Transverse colon (tissue), 4 donors: ENCODE measurements at places on chromosomes 3 and 15. TPM values are rescaled to one million over a fixed set of nuclear protein-coding genes. Genes with fewer than 3 reads are reported as not detected.
A peak's percentile ranks its signal among the peaks of the same experiment; 100 is the strongest.

- DNase-seq: no peak
Observed at GRCh38 chr3:43331381-43331780, 45.0 kb downstream of the SNRK start.

- no peak for DNase-seq
Observed at GRCh38 chr15:56337084-56337725, 28.0 kb upstream of the TEX9 start.

DNA sequence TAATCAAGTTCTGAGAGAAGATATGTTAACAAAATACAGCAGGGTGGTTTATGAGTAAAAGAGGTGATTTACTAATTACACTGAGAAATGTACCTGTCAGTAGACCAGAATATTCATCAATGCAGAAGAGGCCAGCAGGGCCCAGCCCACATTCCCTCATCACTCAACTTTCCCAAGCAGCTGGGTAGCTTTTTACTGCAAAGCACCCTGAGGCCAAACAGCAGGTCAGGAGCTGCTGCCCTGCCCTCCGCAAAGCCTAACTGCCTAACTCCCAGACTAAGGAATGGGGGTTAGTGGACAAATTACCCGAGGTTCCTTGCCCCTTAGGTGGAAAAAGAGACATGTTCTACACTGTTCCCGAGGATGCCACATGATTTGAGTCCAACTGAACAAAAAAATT, 108.2 kb downstream of the TBL1XR1 start:
- DNase-seq: no peak

DNA sequence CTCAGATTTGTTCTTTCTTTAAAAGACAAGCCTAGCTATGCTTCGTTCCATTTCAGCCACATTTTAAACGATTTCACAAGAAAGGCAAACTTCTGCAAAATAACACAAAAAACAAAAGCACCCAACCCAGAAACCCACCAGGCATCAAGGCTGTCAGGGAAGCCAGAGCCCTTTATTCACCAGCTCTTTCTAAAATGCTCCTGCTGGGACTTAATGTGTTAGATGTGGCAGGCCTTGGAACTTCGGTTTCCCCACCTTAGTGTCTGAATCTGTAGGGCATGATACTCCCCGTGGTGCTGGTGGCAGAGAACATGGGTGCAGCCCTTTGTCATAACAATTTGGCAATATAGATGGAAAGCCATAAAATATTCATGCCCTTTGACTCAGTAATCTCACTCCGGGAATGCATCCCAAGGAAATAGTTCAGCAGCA, 56.8 kb upstream of the LCTL start:
- peak; percentile 59 for DNase-seq

DNA sequence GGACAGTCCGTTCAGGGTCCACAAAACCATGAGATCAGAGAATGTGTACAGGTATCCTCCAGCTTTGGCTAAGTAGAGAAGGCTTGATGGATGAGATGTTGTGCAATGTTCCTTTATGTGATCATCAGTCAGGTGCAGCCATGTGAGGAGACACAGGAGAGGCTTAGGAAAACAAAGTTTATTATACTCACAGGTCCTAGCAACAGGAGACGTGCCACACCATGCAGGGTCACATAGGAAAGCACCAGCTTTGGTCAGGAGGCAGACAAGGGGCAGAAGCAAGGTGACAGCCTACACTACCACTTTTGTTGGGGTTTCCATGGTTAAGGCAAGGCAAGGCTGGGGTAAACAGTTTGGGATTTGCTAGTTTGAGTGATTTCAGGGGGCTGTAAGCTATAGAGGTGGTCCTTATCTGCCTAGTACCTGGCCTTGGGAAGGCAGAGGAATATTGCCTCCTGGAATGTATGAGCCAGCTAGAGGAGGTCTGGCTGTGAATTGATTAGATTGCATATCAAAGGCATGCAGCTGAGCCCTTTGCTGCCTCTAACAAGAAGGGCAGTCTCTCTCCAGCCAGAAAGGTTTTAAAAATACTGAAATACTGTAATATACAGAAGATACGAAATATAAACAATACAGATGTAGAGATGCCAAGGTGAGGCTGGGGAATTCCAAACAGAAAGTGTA, 248.6 kb downstream of the RYR3 start:
- DNase-seq: no peak

DNA sequence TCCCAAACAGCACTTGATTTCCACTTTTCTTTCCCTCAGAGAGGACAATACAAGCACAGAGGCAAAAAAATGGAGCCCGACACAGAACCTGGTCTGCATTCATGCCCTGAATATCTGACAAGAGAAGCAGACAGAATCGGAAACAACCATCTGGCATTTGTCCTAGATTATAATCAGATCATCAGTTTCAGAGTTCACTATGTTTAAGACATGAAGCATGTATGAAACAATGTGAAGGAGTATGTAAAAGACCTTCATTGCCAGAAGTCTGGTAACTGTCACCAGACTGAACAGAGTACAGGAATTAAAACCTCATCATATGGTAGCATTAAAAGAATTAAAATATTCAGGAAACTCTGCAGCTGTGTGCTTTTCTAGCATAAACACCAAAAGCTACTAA, 65.0 kb downstream of the SETD2 start:
- no peak for DNase-seq

Gene CDHR4
- total RNA-seq: not detected
